ENCODE measurements at places on chromosomes 12 and 14.

GRCh38 chr12:16573398-16574077 lies 32.4 kb downstream of the LMO3 start:
- DNase-seq: peak; percentile 9

- no peak for DNase-seq
Observed at GRCh38 chr12:113934060-113934814, 31.9 kb downstream of the RBM19 start.

- no peak for DNase-seq
Observed at GRCh38 chr14:45065540-45065939, 18.4 kb upstream of the PRPF39 start.

- no peak for DNase-seq
Observed at GRCh38 chr14:90837355-90837754, 21.1 kb upstream of the TTC7B start.

DNA sequence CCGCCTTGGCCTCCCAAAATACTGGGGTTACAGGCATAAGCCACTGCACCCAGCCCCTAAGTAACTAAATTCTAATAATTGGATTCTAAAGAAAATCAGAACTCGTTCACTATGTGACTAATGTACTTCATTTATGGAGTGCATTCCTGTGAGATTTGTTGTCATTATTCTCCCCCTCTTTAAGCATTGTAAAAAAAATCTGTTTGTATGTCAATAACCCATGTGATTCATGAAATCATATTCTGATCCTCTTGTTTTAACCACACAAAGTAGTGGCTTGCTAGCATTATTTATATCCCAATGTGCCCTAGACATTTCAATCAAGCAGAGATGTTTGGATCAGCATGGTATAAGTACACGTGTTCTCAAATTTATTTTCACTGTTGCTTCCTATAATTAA lies 78.2 kb upstream of the OSBPL8 start:
- DNase-seq: no peak

DNA sequence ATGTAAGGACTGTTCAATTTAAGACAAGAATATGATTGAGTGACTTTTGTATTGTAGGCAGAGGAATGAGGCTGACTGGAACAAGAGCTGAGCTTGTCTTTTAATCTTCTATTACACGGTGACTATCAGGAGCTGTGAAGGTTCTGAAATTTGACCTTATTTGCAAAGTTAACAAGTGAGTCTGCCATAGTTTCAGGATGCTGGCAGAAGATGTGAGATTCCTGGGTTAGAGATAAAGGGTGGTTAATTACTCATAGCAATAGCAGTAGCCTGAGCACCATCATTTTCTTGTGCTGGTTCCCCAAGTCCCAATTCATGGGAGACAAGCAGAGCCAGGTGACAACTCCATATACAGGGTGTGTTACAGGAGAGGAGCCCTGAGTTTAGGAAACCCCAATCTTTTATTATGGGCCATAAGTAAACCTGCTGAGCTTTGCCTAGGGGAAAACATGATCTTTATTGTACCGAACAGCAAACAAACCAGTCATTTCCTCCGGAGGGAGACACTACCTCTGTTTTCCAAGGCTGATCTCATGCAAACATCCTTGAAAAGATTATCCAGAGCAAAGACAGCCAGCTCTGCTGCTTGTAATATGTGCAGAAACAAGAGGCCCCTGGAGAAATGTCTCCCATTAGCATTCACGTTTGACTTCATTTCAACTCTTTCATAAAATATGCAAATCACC lies 51.7 kb upstream of the DDX11 start:
- DNase-seq: no peak

GRCh38 chr12:52607314-52607713 lies 6.1 kb upstream of the KRT72 start:
- DNase-seq: no peak

- DNase-seq: peak; percentile 23
Observed at GRCh38 chr14:87628129-87628528, 364.9 kb downstream of the GALC start.

DNA sequence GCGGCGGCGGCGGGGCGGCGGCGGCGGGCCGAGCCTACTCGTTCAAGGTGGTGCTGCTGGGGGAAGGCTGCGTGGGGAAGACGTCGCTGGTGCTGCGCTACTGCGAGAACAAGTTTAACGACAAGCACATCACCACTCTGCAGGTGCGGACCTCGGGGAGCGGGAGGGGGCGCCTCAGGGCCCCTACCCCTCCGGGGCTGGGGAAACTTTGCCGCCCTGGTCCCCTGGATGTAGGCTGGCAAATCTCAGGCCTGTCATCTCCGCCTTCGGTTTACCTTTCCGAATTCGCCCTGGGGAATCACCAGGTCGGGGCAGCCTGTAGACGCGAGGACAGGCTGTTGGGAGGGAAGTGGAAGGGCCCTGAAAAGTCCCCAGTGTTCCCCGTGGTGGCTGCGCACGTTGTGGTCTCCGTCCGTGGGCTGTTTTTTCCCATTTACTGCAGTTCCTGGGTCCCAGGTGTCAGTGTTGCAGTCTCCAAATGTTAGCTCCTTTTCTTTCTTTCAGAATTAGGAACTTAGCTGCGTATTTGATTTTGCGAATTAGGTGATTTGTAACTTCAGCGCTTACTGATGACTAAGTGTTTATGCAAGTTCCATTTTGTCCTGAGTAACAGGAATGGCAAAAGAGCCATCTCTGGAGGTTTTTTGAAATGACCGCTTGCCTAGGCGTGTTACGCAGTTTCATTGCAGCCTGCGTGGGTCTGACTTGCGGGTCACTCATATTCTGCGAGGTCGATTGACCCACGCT lies 656 bp downstream of the RAB21 start:
- DNase-seq: no peak

- no peak for DNase-seq
Observed at GRCh38 chr12:101200824-101201223, 9.2 kb downstream of the SLC5A8 start.

- no peak for DNase-seq
Observed at GRCh38 chr12:100830003-100830795, 35.6 kb downstream of the ANO4 start.

DNA sequence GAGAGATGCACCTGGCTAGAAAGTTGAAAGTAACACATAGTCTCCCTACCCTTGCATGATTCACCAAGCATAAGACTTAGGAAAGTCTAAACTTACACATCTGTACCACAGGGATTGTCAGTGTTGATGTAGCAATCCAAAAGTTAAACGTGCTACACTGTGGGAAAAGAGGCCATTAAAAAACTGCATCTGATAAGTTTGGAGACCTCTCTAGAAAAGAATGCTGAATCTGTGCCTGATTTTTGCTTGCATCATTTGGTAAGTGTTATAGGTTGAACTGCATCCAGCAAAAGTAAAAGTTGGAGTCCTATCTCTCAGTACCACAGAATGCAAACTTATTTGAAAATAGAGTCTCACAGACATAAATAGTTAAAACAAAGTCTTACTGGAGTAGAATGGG lies 126.6 kb downstream of the SLC6A15 start:
- DNase-seq: no peak

- no peak for DNase-seq
Observed at GRCh38 chr12:50842637-50843493, at the start of gene TMPRSS12. TMPRSS12 (plus strand) TSS chr12:50842926; CDS start chr12:50842965, 39 bp downstream.

GRCh38 chr12:132827763-132828703 lies 636 bp downstream of the GOLGA3 start:
- peak; percentile 31 for DNase-seq

GRCh38 chr12:16583969-16584745 lies 21.8 kb downstream of the LMO3 start:
- DNase-seq: no peak

DNA sequence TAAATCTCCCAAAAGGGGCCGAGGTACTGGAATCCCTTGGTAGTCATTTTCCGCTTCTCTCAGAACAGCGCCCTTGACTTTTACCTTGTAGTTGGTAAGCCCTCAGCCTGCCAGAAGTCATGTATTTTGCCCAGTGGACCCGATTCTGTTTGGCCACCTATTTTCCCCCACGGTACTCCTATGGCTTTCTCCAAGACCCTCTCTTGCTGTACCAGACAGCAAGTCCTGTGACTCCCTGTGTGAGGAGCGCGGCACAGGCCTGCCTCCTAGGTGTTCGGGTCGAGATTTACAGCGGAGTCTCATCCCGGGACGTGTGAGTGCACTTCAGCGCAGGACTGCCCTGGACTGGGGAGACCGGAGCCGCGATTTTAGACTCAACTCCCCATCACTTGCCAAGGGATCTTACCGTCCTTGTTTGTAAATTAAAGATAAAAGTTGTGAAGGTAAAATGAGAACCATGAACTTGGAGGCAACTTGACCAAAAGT lies 1.1 kb upstream of the MBD6 start:
- DNase-seq: no peak

DNA sequence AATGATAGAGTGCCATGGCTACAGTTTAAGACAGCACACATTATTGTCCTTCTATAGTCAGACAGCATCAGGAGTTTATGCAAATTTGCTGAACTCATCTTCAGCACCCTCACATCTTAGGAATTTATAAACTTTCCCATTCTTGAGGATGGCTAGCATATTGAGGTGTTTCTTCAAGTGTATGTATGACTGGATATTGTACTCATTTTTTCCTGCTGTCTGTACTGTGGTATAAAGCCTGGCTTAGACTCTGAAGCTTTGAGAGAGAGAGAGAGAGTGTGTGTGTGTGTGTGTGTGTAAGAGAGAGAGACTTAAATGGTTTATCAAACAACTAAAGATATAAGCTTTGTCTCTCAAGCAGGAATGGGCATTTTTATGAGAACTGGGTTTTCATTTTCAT lies 161.6 kb downstream of the PIK3C2G start:
- no peak for DNase-seq

DNA sequence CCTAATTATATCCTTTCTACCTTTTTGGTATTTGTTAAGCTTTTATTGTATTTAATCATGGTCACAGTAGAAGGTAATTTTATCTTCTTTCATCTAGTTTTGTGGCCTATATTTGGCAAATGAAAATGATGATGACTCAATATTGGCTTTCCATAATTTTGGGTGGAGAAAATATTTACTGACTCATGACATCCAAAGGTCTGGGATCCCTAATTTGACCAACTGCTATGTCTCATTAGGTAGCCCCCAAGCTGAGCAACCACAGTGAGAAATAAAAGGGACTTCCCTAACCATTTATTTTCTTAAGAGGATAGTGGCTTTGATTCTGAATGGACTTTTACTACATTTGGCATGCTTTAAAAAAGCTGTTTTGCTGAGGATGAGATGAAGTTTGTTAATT lies 289.5 kb downstream of the RMST start:
- no peak for DNase-seq

GRCh38 chr14:52185178-52185577 lies 82.3 kb upstream of the PTGDR start:
- no peak for DNase-seq

DNA sequence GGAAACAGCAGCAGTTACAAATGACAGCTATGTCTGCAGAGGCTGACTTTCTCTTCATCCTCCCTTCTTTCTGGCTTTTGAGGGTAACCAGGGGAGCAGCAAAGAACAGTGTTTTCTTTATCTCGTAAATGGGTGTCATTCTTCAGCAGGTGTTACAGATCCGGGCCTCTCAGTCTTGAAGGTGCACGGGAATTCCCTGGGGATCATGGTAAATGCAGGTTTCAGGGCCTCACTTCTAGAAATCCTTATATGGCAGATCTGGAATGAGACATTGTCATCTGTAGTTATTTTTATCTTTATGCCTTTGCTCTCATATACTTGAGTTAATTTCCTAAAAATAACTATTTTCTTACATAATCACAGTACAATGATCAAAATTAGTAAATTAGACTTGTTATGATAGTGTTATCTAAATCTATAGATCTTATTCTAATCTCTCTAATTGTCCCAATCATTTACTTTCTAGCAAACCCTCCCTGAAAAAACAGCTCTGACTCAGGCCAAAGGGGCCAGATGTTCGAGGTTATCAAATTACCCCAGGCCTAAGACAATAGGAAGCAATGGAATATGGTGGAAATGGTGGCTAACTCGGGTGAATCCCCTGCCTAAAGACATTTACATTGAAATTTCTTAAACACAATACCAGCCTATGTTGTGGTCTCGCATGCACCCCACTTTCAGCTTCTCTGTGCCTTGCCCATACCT lies 145.0 kb downstream of the CAND1 start:
- DNase-seq: no peak

- DNase-seq: no peak
Observed at GRCh38 chr14:70188659-70189455, at the start of gene SLC8A3. SLC8A3 (minus strand) TSS chr14:70188951; CDS start chr14:70168422, 20,529 bp downstream.

DNA sequence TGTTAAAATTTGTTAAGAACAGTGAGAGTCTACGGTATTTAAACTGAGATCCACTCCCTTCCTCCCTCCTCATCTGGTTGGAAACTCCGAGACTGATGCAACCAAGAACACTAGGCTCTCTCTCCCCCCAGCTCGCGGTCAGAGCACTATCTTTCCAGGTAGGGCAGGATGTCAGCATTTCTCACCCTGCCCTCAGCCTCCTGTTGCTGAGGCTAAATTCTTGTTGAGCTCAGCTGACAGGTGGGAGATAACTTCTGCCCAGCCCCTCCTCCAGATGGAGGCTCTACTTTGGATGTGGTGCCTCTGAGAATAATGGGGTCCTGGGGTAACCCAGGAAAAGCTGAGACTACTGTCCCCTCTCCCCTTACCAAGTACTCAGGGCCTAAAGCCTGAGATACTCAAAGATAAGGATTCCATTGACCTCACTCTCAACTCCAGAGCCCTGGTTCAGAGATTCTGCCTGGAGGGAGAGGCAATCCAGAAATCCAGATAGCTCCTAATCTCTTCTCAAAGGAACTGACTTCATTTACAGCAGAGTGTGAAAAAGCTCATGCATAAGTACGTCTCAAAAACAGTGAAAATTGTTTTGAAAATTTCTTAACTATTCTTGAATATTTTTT lies 110.1 kb downstream of the EML5 start:
- peak; percentile 36 for DNase-seq

GRCh38 chr14:48568688-48569087 lies 893.3 kb upstream of the MDGA2 start:
- no peak for DNase-seq

DNA sequence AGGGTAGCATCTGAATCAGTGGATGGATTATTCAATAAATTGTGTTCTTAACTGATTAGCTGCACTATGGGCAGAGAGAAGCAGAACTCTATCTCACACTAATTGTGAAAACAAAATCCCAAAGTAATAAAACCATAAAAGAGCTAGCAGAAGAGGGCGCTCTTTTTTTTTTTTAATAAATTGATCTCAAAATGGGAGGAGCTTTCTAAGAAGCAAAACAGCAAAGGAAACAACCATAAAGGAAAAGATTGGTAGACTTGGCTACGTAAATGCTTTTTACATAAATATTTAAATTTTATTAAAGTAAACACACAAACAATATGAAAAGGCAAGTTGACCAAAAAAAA lies 1.5 kb upstream of the TM7SF3 start:
- no peak for DNase-seq

- no peak for DNase-seq
Observed at GRCh38 chr14:92135269-92135668, 13.5 kb downstream of the CPSF2 start.

- no peak for DNase-seq
Observed at GRCh38 chr12:82981150-82981549, 294.4 kb downstream of the TMTC2 start.

- DNase-seq: no peak
Observed at GRCh38 chr14:64654901-64655300, 49.3 kb upstream of the PLEKHG3 start.

GRCh38 chr14:99784508-99784907 lies 8.7 kb upstream of the EML1 start:
- DNase-seq: no peak

GRCh38 chr12:116302166-116303058 lies 24.9 kb upstream of the MED13L start:
- no peak for DNase-seq

- no peak for DNase-seq
Observed at GRCh38 chr14:41457393-41457792, 149.3 kb upstream of the LRFN5 start.

Data from epithelial cell of proximal tubule (primary cell).